ENCODE measurements at places on chromosomes 3 and 15. TPM values are rescaled to one million over a fixed set of nuclear protein-coding genes. Genes with fewer than 3 reads are reported as not detected.
A peak's percentile ranks its signal among the peaks of the same experiment; 100 is the strongest.

- DNase-seq, result no peak
Measured at GRCh38 chr15:95829062-95829461, 501.4 kb upstream of the NR2F2 start.

DNA sequence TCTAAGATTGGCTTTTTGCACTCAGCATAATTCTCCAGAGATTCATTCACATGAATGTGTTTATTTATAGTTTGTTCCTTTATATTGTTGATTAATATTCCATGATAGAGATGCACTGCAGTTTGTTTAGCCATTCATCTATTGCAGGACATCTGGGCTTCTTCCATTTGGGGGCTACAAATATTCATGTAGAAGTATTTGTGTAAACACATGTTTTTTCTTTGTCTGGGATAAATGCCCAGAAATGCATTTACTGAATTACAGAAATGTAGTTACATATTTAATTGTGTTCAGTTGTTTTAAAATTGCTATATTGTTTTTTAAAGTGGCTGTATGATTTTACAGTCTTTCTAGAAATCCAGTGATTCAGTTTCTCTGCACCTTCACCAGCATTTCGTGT lies 635.0 kb downstream of the ZIC1 start:
- DNase-seq, result no peak

DNA sequence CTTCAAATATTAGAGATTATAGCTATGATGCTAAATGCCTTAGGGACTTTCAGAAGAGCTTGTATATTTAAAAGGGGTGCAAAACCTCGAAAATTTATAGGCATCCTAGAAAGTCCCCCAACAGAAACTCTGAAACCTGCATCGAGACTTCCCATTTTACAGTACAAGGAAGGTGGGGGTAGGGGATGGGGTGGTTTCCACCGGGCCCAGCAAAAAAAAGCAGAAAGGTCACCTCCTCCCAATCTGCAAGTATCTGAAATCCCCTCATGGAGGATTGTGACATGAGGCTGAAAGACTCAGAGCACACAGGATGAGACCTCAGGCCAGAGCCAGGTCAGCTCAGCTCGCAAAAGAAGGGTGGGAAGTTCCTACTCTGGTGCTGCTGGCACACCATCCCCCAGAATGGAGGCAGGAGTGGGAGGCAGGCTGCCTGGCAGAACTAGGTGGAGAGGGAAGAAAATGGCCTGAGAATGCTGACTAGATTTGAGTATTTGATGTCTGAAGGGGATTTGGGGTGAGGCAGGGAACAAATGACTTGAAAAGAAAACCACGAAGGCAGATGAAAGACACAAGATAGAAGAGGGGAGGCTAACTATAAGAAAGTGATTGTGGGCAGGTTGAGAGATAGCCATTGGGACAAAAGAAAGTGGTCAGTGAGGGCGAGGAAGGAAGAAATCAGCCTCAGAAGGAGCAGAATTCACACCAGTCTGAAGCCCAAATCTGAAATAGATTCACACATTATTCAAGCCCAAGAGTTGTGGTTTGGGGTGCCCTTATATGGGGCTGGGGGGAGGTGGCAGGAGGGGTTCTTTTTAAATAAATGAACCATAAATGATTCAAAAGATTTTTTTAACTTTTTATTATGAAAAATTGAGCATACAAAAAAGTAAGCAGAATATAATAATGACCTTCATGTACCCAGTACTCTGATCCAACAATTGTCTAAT lies 22.5 kb upstream of the TSC22D2 start:
- no peak for DNase-seq

DNA sequence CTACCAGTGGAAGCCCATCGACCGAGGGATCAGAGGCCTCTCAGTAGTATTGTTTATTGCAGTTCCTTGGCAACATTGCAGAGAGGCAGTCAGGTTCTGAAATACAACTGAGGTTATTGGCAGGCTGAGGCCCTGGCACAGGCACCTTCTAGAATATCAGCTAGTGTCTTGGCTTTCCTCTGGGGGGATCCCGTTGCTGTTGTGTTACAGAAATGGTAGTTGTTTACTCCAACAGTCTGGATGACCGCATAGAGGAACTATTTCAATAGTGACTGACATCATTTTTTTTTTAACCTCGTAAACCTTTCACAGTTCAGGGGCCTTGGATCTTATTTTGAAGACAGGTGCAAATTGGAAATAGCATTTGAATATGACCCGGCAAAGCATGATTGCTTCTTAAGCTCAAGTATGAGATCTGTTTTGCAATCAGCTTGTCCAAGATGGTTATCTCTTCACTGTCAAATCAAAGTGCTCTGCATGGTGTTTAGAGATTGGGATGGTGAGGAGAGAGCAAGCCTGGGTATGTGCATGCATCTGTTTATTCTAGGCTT lies 63.9 kb downstream of the PGPEP1L start:
- no peak for DNase-seq

DNA sequence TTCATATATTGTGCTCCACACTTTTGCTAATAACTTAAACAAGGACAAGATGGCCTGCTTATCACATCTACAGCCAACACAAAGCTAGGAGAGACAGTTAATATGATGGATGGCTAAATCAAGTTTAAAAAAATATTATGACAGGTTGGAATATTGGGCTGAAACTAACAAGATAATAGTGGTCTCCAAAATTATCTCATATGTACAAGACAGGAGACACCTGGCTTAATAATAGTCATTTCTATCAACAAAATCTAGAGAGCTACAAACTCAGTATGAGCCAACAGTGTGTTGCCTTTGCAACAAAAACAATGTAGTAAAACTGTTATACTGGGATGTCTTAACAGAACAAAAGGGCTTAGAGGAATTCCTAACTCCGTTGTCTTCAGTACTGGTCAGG lies 317.1 kb upstream of the COL8A1 start:
- no peak for DNase-seq

DNA sequence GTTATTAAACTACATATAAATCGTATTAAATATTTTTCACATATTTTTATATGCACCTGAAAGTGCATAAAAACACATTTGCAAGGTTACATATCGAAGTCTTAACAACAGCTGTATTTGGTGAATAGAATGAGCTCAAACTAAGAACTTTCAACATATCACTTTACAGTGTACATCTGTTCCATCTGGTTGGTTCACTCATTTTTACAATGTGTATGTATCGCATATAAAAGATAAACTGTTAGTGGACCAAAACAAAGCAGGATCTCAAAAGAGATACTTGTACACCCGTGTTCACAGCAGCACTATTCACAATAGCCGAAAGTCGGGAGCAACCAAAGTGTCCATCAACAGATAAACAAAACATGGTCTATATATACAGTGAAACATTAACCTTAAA lies 55.8 kb downstream of the TBL1XR1 start:
- DNase-seq, result no peak

DNA sequence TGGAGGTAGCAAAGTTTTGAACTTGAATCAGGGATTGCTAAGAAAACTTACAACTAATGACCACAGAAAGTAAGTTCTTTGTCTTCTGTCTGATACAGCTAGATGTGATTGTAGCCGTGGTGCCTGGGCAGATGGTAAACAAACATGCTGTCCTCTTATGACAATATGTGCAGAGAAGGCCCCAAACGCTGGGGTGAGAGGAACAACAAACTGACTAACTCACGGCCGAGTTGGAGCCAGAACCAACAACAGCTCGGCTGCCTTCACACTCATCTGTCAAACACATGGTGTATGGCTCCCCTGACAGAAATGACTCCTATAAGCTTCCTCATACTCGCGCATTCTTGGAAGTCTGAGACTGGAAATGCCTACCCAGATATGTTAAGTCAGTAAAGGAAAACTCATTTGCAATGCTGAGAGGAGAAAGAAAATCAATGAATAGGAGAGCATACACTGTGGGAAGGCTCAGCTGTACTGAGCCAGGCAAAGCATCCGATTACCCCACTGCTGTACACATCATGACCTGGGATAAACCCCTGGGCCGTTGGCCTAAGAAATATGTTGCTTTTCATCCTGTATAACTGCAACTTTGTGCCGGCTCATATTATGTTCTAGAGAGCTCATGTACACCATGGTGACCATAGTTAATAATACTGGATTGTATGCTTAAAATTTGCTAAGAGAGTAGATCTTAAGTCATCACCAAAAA lies 5.7 kb downstream of the THBS1 start:
- no peak for DNase-seq

DNA sequence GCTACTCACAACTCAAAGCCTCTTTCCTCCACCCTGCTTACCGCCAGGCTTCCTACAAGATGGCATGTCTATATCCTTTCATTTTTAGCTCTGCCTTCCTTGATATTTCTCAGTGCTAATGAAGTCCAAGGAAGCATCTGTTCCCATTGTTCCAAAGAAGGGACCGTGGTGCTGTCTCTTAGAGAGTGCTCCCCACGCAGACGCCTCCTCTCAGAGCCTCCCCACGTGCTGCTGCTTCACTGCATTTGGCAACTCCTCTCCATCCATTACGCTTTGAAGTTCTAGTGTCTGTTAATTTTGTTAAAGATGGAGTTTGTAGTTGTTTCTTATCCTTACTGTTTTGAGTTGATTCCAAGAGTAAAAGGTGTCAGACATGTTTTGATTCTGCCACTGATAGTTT lies 26.2 kb downstream of the GNB4 start:
- no peak for DNase-seq

- peak; percentile 63 for DNase-seq
Measured at GRCh38 chr3:126985132-126985985, 2.4 kb downstream of the PLXNA1 start.

GRCh38 chr15:67947254-67948039 lies 106.7 kb upstream of the PIAS1 start:
- no peak for DNase-seq

DNA sequence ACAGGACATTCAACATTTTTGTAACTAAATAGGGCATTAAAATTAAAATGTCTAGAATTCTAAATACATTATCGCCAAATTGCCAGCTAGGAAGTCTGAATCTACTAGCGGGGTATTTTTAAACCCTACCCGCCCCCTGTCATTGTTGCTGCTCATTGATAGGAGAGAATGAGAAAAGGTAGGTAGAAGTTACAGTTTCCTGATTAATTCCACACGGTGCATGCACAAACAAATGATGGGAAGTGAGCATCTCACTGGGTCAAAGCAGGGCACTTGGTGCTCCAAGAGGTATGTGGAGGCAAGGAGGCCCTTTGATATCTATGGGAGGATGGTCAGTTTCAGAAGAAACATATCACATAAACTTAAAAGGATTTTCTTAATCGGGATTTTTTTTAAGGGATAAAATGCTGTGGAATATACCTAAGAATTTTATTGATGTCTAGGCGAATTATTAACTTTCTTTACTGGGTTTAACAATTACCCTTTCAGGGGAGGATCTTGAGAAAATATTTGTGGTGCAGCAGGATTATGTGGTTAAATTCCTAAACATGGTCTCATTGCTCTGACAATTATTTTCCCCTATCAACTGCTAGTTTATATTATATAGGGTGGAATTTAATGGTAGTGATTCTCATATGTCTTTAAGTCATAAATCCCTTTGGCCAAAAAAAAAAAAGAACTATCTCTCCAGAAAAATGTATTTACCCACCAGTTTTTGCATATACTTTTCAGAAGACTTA lies 236.0 kb upstream of the GOLGA6L4 start:
- no peak for DNase-seq

GRCh38 chr3:66377800-66378199 lies 123.0 kb downstream of the LRIG1 start:
- no peak for DNase-seq

GRCh38 chr15:40930430-40931299 lies 1.5 kb downstream of the DLL4 start:
- DNase-seq, result peak; percentile 93

GRCh38 chr3:45536316-45536715 lies 58.2 kb upstream of the LIMD1 start:
- DNase-seq, result no peak

- DNase-seq, result no peak
Measured at GRCh38 chr3:162938083-162938482, 1441.5 kb downstream of the OTOL1 start.

DNA sequence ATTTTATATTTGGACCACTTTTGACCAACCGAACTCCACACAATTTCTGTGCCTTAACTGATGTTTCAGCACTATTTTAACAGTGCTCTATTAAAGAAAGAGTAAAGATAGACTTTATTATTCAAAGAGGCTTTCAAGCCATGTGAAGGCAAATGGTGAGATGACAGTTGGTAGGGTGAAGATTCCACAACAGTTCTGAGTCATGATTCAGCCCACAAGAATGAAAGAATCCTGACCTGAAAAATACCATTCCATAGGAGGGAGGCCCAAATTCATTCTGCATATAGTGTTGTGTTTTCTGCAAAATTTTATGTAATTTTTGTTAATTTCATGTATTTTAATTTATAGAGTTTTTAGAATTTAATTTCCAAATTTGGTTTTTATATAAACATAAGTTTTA lies 135.6 kb upstream of the STAC start:
- no peak for DNase-seq

DNA sequence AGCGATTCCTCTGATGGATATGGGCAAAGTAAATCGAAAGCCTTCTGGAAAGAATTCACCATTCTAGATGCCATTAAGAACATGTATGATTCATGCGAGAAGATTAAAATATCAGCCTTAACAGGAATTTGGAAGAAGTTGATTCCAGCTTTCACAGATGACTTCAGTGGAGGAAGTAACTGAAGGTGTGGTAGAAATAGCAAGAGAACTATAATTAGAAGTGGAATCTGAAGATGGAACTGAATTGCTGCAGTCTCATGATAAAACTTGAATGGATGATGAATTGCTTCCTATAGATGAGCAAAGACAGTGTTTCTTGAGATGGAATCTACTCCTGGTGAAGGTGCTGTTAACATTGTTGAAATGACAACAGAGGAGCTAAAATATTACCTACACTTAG lies 30.1 kb upstream of the TBC1D23 start:
- no peak for DNase-seq

GRCh38 chr15:34699968-34700640 lies 54.7 kb downstream of the GJD2 start:
- no peak for DNase-seq

DNA sequence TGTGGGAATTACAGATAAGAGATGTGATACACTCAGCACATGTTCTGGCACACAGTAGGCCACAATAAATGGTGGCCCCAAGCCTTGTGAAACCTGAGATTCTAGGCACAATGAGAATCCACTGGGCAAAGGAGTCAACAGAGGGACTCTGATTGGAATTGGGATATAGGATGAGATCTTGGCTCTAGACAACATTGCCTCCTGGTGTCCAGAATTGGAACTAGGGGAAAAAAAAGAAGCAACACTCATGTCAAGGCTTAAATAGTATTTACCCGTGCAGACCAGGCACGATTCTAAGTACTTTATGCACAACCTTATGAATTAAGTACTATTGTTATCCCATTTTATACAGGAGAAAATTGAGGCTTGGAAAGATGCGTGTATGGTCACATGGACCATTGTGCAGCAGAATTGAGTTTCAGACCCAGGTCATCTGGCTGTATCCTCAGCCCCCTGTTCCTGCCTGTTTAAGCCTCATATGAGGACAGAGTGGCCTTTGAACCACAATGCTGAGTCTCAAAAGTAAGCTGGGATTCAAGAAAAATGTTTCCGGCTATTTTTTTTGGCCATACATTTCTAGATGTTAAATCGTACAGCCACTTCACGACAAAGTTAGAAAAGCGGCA lies 124.8 kb downstream of the SV2B start:
- DNase-seq, result peak; percentile 71

The PLAAT1 gene
- total RNA-seq, result 4.4 TPM

The PLSCR5 gene
- total RNA-seq, result not detected

The C3orf20 gene
- total RNA-seq, result not detected

The LSAMP gene
- 6.4 TPM for total RNA-seq

The FBN1 gene
- total RNA-seq, result 5.5 TPM

The C3orf49 gene
- total RNA-seq, result not detected
